ENCODE measurements at places on chromosomes 2 and 18.
A peak's percentile ranks its signal among the peaks of the same experiment; 100 is the strongest.

DNA sequence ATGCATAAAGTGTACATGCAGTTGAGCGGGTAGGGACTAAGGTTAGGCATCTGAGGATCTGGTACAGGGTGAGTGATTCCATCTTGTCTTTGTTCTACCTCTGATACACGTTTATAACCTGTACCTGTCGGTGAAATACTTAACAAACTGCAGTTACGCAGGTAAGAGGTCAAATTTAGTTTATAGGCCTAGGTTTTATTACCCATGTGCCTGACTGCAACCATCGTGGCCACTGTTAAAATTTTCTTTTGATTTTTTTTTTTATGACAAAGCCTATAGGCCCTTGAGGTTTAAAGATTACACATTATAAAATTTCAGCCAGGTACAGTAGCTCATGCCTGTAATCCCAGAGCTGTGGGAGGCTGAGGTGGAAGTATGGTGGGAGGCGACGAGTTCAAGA, 15.4 kb upstream of the HNMT start:
- no peak for DNase-seq

GRCh38 chr2:113915082-113915819, 25.4 kb downstream of the ACTR3 start:
- DNase-seq, result no peak

- DNase-seq, result no peak
Measured at GRCh38 chr2:67229706-67230105, 167.4 kb upstream of the ETAA1 start.

GRCh38 chr2:14221466-14221865, 411.1 kb upstream of the LRATD1 start:
- DNase-seq, result no peak

- DNase-seq, result no peak
Measured at GRCh38 chr2:21396252-21396651, 272.5 kb downstream of the TDRD15 start.

DNA sequence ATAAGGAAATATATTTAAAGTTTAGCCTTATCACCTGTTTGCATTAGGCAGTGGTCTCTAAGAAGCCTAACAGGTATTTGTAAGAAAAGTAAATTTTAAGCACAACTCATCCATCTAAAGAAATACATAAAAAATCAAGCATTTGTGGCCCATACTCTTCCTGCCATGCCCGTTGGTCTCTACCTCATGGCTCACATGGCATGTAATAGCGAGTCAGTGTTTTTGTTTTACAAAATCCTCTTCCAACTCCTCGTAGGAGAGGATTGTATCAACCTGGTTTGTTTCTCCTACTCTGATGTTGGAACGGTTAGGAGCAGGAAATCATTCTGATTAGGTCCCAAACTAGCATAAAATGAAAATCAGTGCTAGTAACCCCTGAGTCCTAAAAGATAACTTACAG, 91.8 kb downstream of the FMNL2 start:
- DNase-seq, result no peak

- DNase-seq, result no peak
Measured at GRCh38 chr2:41779888-41780287, 267.9 kb upstream of the PKDCC start.

DNA sequence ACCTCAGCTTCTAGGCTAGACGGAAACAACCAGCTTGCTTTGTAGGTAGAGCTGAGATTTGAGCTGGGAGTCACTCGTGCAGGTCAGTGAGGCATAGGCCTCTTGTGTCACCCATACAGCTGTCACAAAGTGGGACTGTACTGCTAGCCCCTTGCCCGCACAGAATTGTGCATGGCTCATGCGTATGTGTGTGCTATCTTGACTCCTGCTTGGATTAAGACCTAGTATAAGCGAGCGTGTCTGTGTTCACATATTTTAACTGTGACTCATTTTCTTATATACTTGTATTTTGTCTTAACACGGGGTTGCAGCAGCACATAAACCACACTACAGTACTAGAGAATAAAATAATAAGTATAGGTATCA, 20.1 kb downstream of the CEP68 start:
- DNase-seq, result no peak

- no peak for DNase-seq
Measured at GRCh38 chr2:207450186-207450585, 79.6 kb upstream of the CREB1 start.

GRCh38 chr18:5632041-5632440, 88.2 kb upstream of the EPB41L3 start:
- DNase-seq, result no peak

DNA sequence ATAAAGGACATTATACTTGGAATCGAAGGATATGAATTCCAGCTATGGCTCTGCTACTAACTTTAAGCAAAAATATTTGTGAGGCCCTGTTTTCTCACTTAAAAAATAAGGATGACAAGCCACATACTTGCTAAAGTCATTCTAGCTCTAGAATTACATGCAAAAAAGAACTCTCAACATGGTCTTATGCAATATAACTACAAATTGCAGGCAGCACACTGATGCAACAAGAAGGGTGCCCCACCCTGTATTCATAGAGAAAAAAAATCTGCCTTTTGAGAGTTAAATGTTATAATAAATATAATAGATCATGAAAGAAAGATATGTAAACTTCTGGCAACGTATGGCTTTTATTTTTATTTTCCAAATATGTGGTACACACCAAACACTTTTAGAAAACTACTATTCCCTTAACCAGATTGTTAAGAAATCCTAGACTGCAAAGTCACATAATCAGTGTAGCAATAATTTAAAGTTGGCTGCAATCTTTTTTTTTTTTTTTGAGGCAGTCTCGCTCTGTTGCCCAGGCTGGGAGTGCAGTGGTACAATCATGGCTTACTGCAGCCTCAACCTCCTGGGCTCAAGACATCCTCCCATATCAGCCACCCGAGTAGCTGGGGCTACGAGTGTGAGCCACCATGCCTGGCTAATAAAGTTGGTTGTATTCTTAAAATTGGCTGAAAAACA, 40.2 kb upstream of the WDSUB1 start:
- DNase-seq, result no peak

DNA sequence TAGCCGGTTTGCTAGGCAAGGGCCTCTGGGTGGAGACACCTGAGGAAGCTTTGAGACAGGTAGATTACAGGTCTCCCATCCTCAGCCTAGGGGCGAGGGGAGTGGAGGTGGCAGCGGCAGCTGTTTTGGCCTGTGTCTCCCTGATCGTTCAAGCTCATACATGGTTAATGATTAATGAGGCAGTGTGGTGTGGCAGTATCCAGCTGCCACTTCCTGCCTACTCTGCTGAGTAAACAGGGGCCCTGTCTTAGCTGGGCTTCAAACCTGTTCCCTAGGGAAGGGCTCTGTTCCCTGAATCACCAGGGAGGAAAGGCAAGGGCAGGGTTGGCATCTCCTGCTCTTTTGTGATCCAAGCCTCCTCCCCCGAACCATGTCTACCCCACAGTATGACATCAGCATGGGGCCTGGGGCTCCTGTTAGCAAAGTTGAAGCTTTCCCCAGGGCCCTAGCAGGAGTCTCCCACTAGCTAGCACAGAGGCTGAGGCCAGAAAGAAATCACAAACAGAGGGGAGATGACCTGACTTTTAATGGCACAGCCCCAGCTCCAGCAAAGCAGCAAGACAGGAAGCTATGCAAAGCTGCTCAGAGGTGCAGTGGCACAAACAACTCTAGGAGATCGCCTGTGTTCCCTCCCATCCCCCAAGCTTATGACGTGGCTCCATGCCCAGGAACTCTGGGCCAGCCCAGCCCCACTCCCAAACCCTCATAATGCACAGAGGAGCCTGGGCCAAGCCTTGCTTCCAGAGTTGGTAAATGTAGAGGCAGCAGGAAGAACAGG, 3.7 kb upstream of the TUBA4B start:
- no peak for DNase-seq

DNA sequence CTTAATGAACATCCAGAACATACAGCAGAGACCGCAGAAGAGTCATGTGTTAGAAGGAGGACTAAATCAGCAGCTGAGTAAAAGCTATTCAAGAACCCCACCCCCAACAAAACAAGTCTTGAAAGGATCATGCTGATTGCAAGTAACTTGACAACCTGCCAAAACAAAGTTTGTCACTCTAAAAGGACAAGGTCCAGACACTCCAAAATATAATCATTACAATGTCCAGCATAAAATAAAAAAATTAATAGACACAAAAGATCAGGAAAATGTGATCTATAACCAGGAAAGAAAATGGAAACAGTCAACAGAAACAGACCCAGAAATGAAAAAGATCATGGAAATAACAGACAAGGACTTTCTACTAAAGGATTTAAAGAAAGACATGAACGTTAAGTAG, 28.5 kb downstream of the CCDC88A start:
- no peak for DNase-seq

GRCh38 chr2:235511187-235511661, 17.4 kb downstream of the AGAP1 start:
- DNase-seq, result no peak

GRCh38 chr2:43325107-43325811, 98.9 kb upstream of the ZFP36L2 start:
- DNase-seq, result no peak

DNA sequence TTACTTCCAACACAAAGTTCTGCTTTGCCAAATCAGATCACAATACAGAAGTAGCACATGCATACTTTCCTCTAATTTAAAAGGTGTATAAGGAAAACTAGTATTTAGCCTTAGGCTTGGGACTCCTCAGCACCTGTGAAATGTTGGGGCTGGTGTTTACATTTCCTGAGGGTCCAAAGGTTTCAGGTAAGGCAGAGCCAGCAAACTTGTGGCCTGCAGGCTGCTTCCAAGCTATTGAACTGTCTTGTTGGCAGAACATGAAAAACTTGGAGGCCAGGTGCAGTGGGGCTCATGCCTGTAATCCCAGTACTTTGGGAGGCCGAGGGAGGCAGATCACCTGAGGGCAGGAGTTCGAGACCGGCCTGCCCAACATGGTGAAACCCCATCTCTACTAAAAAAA, 26.5 kb upstream of the GPR39 start:
- DNase-seq, result no peak

GRCh38 chr18:11607906-11608305, 1.5 kb upstream of the SLC35G4 start:
- no peak for DNase-seq

- DNase-seq, result no peak
Measured at GRCh38 chr2:144683107-144683753, 163.3 kb upstream of the ZEB2 start.

- no peak for DNase-seq
Measured at GRCh38 chr2:161952783-161953191, 121.2 kb downstream of the DPP4 start.

GRCh38 chr18:7221424-7222155, 9.3 kb upstream of the LRRC30 start:
- peak; percentile 53 for DNase-seq

GRCh38 chr18:22168360-22168921, 948 bp upstream of the GATA6 start:
- peak; percentile 44 for DNase-seq

DNA sequence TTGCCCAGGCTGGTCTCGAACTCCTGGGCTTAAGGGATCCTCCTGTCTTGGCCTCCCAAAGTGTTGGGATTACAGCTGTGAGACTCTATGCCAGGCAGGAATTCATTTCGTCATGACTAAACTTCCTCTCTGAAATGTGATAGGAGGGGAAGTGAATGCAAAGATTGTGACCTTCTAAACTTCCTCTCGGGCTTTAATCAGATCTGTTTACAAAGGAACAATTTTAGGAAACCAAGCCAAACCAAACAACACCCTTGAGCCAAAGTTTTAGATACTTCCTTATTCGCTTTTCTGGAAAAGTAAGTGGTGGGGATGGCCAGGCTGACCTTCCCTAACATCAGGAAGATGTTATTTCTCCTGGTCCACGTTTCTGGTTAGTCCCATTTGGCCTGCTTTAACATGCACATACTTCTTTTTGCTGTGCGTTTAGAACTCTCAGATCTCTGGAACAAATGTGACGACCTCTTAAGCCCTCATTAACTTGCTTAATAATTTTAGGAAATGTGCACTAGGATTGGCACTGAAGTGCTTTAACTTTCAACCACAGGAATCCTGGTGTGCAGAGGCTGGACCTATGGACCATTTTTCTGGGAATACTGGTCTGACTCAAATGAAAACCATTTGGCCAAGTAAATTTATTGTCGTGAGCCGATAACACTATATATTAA, 33.2 kb upstream of the YES1 start:
- no peak for DNase-seq

Data from glutamatergic neuron (in vitro differentiated cells).